Activated CD8-positive, alpha-beta T cell treated with anti-CD3 and anti-CD28 coated beads, Interleukin-2, amount 10 ng/mL, durations not matched to agents 7 days and 5 days (primary cell): ENCODE measurements at places on chromosomes 2 and 18.
A peak's percentile ranks its signal among the peaks of the same experiment; 100 is the strongest.

- DNase-seq, result no peak
Observed at GRCh38 chr2:150432312-150432625, 55.2 kb downstream of the RND3 start.

DNA sequence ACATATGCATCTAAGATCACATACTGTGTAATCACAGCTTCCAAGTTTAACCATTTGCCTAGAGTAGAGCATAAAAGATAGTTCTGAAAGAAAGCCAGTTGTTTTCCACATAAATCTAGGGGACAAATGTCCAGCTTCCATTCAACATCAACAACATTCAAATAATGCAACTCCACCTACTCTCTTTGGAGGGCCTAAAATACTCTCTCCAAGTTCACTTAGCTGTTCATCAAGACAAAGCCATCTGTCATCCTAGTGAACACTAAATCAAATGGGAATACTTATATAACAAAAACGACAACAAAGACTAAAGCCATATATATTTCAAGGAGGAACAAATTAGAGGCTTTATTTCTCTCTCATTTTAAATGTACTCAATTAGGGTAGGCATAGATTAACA is 221.5 kb upstream of the CDH2 start:
- DNase-seq, result no peak

GRCh38 chr2:169694894-169695260 is 608 bp downstream of the PHOSPHO2 start:
- no peak for DNase-seq

GRCh38 chr18:68387246-68387645 is 327.7 kb downstream of the TMX3 start:
- DNase-seq, result no peak

DNA sequence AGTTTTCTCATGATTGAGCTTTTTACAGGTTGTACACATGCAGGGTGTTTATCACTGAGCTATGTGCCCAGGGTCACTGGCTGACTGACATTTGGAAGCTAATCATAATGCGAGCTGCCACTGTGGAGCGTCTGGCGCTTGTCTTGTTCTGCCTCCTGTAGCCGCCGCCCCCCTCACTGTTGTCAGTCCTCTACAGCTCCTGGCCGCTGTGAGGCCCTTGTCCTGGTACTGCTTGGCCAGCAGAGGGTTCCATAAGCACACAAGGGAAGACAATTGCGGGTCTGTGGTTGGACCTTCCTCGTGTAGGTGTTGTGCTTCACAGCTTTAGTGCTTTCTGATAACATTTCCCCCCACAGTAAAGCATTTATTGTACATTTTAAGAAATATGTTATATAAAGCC is 105.6 kb upstream of the LDLRAD4 start:
- DNase-seq, result peak; percentile 34

- no peak for DNase-seq
Observed at GRCh38 chr2:178482437-178482836, 2.2 kb downstream of the PLEKHA3 start.

DNA sequence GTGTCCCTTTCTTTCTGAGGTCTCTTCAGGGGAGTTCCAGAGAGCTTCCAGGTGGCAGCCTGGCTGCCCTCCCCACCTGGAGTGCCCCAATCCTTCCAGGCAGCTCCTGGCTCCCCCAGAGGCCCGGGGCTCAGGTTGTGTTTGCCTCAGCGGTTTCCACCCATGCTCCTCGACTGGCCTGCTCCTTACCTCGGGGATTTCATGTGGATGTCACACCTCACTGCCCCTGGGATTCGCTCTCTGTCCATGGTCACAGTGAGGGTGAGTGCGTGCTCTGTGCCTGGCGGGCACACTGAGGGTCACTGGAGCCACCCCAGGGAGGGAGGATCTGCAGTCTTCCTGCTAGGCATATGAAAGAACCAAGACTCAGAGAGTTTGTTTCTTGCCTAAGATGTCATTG is 2.1 kb upstream of the TOGARAM2 start:
- DNase-seq, result no peak

DNA sequence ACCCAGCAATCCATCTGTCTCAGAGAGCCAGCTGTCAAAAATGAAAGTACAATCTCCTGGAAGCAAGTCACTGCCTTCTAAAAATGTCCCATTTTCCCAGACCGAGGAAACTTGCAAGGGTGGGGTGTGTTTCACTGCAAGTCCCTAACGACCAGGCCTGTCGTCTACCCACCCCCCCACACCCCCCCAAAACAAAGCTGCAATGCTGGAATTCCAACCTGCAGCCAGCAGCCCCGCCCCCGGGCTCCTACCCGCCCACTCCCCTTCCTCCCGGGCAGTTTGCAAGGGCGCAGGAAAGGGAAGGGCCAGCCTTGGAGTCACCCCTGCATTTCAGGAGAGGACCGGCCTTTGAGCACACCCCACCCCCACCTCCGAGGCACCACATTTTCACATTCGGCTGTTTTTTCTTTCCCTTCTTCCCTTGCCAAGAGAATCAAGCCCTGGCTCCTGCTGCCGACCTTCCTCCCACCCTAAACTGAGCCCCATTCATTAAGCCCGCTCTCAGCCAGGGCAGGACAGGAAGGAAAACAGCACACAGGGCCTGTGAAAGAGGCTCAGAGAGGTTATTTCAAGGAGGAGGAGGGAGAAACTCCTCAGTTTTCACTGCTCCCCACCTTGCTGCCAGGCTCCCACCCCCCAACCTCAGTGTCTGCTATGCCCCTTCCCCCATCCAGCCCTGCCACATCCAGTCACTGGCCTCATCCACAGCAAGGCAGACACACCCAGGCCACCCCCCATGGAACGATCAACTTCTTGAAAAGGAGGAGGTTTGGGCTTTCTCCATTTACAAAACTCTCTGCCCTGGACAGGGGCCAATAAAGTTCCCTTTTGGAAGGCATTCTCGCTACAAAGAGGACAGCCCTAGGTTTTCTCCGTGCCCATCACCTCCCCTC is 11.3 kb downstream of the SMAD7 start:
- no peak for DNase-seq

- no peak for DNase-seq
Observed at GRCh38 chr18:69590150-69590549, 189.5 kb downstream of the DOK6 start.

DNA sequence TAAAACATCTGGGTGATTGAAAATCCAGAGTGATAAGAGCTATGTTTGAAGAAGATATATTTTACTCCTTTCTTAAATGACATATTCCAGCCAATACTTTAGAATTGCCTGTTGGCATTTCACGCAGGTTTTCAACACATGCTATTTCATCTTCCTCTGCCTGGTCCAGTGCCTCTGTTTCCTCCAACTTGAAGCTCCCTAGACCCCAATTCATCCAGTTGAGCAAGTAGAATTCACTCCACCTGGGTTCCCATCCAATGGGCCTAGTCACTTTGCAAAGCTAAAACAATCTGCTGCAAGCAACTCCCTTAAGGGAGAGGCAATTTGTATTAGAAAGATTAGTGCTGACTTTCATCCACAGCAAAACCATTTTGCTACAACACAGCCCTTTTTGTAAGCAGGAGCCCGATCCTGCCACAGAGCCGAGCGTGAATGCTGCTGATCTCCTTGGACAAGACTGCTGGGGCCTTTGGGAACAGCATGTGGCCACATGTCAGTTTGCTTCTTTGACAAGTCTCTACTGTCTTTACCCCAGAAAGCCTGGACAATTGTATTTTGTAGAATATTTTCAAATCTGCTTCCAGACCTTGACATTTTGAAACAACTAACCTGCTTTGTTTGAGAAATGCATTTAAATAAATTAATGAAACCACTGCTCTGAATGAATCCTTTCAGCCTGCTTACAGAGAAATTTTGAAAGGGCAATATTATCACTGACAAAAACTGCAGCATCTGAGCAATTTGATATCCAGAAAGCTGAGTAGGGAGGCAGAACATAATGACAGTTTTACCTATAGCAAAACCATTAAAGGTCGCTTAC is 259.1 kb downstream of the TDRD15 start:
- DNase-seq, result no peak

DNA sequence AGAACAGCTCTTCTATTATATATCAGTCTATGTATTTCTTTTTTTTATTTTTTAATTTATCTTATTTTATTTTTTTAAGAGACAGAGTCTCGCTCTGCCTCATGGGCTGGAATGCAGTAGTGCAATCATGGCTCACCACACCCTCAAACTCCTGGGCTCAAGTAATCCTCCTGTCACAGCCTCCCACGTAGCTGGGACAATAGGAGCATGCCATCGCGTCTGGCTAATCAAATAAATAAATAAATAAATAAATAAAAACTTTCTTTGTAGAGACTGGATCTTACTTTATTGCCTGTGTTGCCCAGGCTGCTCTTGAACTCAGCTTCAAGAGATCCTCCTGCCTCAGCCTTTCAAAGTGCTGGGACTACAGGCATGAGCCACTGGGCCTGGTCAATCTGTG is 117.0 kb downstream of the RBMS1 start:
- DNase-seq, result no peak

DNA sequence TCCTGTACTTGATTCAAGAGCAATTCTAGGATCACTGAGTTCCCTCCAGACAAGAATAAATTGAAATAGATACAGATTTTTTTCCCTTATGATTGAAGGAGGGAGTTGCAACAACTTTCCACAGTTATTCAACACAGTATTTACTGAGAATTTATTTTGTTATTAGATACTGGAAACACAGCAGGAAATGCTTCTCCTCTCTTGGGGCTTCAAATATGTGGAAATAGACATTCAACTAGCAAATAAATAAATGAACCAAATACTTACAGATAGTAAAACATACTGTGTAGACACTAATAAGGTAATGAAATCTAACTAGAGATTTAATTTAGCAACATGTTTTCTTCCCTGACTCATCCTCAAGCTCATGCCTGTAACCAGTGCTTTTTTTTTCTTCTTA is 169.2 kb downstream of the LNPK start:
- no peak for DNase-seq

DNA sequence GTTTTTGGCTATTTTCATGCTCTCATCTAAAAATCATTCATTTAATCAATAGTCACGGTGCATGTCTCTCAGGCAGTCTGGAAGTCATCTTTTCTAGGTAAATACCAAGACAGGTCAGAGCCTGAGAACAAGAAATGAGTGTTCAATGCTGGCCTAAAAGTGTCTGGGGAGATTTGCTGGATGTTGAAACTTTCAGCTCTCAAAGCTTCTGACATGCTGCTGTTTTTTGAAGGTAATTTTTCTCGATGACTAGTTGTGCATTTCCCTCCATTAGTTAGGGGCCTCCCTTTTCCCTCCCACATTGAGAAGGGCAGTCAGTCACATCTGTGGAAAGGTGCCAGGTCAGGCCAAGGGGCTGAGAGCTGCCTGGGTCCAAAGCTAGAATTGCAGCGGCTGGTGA is 115.6 kb downstream of the LPIN1 start:
- no peak for DNase-seq

DNA sequence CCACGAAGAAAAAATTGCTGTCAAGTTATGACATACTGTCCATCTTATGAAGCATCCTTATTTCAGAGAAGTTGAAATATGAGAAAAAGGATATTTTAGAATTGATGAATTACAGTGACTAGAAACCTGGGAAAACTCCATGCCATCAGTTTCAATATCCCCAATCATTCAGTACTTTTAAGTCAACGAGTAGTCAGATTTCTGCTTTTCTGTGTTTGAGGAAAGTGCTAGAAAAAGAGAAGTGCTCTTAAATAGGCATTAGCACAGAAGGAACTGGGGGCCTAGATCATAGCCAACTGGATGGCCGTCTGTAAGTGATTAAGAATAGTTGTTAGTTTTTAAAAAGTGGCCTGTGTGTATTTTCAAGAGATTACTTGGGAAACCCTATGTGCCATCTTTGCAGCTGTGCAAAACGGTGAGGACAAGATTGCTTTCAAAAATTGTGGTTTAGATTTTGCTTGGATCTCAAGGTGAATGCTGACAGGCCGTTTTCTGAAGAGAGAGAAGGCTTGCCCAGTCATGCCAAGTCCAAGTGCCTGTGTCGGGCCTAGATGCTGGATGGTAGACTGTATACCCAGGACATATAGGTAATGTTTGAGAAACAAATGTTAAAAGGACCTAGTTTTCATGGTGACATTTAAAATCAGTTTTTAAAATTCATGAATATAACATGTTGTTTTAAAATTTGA is 5.1 kb downstream of the NEDD4L start:
- DNase-seq, result no peak

DNA sequence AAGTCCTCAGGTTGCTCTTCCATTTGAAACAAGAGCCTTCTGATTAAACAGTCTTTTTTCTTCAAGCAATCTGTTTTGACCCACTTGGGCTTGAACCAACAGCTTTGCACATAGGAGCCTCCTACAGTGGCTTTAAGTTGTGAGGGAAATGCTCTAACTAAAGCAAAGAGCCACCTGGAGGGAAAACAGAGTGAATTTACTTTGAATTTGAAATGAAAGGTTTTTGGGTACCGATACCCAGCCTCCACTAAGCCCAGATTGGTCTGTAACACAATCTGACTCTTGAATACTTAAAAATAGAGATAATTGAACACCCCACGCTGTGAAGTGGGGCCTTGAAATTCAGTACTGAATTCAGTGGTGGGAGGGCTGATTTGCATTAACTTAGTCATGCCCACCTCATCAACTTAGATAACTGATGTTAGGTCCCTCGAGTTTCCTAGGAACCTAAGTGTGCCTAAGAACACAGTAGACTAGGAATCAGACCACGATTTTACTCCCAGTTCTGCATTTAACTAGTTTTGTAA is 56.3 kb upstream of the ACVR1C start:
- DNase-seq, result no peak

DNA sequence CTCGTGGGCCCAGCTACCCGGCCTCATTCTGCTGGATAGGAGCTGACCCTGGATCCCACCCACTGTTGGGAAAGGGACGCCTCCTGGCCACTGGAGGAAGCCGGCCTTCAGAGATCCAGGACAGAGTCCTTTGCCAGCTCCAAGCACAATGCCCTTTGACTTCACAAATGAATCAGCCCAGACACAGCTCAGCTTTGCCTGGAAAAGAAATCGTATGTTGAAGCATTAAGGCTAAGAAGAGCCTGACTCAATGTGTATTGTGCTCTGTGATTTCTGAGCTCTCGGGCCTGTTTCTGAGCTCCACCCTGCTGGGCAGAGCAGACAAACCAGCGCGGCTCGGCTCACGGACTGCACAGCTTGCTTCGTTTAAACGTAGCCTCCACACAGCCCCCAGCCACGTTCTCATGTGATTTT is 162.9 kb upstream of the APCDD1 start:
- no peak for DNase-seq

GRCh38 chr2:46216213-46216612 is 81.0 kb upstream of the EPAS1 start:
- DNase-seq, result no peak

DNA sequence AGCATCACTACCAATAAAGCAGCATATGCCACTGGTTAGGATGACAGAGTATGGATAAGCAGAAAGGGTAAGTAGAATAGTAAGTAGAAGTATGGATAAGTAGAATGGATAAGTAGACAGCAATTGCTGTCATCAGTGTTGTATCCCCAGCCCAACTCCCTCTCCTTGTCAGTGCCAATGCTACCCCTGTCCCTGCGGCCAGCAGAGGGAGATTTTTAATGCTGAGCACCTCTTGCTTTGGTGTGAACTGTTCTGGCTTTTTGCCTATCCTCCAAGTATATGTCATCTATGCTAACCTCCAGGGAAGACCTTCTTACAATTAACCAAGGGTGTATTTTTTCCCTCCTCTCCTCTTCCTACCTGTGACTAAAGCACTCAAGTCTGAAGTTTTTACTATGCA is 136.7 kb upstream of the SPHKAP start:
- DNase-seq, result no peak
